ENCODE measurements at places on chromosomes 7 and 10.
A peak's percentile ranks its signal among the peaks of the same experiment; 100 is the strongest.

- no peak for DNase-seq
Measured at GRCh38 chr7:81833401-81833800, 63.6 kb upstream of the HGF start.

- DNase-seq: peak; percentile 59
Measured at GRCh38 chr10:97701438-97702069, 12.0 kb upstream of the MARVELD1 start.

GRCh38 chr7:30301751-30302150, 17.4 kb downstream of the ZNRF2 start:
- DNase-seq: no peak

- no peak for DNase-seq
Measured at GRCh38 chr7:6563936-6564770, 12.9 kb upstream of the GRID2IP start.
